Inflammatory macrophage treated with lipopolysaccharide for 4 hours (primary cell): ENCODE measurements at places on chromosomes 12 and 14.

DNA sequence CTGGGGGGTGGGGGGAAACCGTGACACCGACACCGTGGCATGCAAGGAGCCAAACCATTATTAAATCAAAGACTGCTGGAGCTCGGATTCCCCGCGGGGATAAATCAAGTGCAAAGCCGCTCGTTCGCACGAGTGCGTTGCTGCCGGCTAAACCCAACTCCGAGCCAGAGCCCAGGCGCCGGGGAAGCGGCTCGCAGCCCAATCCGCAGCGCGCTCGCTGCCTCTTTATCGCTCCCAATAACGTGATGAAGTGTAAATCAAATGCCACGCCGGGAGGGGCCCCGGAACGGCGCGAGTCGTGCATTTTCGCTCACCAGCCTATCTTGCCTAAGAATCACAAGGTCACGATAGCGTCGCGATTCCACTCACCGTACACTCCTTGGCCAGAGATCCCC lies 1.3 kb downstream of the MDGA2 start:
- DNase-seq = no peak

GRCh38 chr14:65332141-65332871 lies 80.2 kb upstream of the FUT8 start:
- peak; percentile 90 for DNase-seq

GRCh38 chr12:1916371-1917171 lies 1.9 kb downstream of the CACNA2D4 start:
- no peak for DNase-seq

DNA sequence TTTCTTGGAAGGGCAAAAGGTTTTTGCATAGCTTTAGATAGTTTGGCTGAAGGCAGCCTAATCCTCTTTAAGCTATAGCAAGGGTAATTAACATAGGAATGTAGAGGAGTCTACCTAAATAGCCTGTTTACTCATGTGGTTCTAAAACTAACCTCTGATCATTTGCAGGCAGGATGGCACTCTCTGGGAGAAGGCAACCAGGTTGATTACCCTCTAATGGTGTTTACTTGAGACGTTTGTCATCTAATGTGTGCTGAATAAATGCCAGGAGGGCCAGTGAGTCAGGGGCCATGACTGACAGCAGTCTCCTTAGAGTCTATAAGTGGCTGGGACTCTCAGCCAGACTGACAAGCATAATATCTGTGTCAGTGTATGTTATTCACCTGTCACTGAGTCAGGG lies 286.4 kb downstream of the PCNX1 start:
- DNase-seq = no peak

DNA sequence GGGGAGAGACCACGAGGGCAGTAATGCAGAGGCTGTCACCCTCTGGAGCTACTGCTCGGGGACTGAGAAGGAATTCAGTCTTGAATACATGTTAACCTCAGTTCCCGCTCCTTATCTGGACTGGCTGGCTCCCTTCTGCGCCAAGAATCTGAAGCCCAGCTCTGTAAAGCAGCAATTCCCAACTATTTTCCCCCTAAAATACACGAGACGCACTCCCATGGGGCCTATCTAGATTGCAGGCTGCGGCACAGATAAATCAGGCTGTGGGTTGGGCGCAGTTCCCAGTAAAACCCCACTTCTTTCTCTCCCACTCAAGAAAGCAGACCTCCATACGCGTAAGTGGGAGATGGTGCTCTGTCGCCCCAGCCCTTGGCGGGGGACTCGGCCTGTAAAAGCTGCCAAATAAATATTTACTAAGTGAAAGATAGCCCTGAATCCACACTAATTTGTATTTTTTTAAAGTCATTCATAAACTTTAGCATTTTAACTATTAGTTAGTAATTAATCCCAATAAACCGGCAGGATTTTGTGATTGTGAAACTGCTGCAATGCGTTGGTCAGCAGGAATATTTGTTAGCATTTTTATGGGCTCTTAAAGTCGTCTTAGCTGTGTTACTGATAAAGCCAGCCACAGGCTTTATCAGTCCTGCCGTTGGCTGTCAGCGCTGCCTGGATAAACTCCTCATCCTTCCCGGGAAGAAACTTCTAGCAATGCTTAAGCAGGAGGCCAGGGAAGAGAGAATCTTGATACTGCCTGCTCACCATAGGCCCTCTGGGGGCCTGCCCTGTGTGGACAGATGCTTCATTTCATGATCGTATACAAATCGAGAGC lies 17.8 kb downstream of the FBXL14 start:
- no peak for DNase-seq

DNA sequence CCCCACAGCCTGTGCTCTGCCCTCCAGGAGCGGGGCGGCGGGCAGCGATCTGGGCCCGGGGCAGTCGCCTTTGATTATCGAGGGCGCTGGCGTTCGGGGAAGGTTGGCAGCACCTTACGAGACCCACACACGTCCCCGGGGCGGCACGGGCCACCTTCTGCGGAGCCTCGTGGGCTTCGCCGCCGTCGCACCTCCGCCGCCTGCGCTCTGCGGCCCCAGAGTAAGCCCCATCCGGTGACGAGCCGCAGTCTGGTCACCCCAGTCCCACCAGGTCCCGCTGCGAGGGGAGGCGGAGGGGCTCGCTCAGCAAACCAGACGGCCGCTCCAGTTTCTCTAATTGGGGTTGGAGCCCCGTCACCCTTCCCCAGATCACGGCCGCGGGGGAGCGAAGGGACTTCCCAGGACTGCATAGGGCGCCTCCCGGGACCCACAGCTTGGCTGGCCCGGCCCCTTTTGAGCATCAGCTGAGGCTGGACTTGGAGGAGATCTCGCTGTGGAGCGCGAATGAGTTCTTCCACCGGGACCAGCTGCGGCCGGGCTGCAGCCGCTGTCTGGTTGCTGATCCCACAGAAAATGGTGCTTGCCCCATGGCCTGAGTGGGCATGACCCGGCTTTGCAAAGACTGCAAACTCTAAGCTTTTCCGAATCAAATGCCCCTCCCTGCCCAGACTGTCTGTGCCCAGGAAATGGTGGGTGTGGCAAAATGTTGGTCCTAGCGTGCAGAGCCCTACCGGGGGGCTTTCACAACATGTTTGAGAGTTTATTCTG lies 560 bp downstream of the LGALS3 start:
- peak; percentile 93 for DNase-seq

GRCh38 chr12:1542599-1542998 lies 51.8 kb downstream of the FBXL14 start:
- no peak for DNase-seq

DNA sequence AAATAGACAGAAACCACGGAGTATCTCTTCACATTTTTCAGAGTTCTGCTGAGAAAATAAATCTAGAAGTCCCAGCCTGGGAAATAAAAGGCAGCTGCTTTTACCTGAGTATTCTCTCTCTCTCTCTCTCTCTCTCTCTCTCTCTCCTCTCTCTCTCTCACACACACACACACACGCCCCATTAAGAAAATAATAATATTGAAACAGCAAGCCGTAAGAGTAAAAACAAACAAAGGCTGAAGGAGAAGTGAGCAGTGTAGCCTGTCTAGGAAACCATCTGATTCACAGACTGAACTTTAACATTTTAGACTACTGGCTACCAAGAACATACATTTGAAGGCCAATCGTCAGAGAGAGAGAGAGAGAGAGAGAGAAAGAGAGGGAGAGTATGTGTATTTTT lies 8.4 kb downstream of the PTHLH start:
- no peak for DNase-seq

- DNase-seq = no peak
Measured at GRCh38 chr12:63415357-63415756, 252.9 kb downstream of the DPY19L2 start.

- peak; percentile 16 for DNase-seq
Measured at GRCh38 chr12:111268738-111269572, 99.9 kb downstream of the PHETA1 start.

GRCh38 chr12:80632835-80633234 lies 74.6 kb upstream of the MYF6 start:
- DNase-seq = no peak

DNA sequence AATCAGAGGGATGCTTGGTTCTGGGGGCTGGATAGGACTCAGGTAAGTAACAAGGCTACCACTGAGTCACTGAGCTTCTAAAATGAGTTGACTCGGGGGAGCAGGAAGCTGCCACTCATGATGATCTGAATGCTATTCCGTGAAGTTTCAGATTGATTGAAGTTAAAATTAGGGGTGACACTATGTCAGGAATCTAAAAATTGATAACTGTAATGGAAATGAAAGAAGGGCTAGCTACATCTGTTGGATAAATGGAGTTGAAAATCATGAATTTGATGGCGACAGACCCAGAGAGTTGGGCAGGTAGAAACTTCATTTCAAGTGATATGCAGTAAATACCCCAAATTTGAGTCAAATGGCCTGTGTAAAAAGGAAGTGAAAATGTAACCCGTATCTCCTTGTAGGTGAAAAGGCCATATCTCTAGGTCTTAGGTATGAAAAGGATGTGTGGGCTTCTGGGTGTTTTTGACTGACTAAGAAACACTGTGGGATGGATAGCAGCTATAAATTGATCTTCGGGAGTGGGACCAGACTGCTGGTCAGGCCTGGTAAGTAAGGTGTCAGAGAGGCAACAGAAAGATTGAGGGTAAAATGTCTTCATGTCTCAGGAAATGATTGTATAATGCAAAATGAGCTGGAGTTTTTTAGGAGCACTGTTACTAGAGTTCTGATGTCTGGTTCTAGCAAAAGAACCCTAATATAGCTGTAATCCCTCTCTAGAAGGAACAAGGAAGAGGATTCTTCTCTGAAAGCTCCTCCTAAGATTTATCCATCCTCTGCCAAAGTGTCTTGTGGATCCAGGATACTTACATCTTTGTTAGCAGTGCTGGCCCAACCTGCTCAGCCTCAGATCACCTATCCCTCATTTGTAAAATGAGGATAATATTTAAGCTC lies 57.3 kb downstream of the DAD1 start:
- no peak for DNase-seq

GRCh38 chr12:6093764-6094163 lies 30.7 kb downstream of the VWF start:
- no peak for DNase-seq

- no peak for DNase-seq
Measured at GRCh38 chr12:53963434-53964314, 9.0 kb downstream of the HOXC12 start.

DNA sequence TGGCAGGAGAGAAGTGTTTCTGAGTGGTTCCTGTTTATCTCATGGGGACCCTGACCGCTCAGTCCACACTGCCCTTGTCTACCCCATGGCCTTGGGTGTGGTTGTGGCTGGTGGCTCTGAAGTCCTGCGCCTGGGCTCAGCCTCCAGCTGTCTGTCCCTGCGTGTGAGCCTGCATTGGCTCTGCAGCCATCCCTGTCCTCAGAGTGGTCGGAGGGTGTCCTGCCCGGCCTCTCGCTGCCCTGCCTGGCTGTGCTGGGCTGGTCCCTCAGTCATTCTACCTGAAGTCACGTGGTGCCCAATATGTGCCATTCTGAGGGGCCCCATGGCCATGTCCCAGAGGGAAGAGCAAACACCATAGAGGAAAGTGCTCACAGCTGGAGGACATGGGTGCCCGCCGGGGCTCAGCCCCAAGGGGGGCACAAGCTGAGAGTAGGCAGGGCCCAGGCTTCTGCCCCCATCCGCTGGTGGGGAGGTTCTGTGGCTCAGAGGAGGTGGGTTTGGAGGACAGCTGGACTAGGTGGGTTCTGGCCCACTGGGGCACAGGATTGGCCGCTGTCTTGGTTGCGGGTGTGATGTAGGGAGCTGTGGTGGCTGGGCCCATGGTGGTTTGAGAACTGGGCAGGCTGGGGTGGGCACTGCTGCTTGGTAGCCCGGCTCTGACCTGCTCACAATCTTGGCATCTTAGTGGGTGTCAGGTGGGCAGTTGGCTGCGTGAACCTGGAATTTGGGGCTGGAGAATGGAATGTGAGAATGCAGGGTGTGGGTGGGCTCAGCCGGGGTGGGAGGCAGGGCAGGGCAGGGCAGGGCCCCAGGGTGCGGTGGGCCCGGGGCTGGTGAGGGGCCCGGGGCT lies 11.6 kb downstream of the TEDC1 start:
- no peak for DNase-seq

- no peak for DNase-seq
Measured at GRCh38 chr12:11408096-11408495, 12.7 kb upstream of the PRB2 start.

DNA sequence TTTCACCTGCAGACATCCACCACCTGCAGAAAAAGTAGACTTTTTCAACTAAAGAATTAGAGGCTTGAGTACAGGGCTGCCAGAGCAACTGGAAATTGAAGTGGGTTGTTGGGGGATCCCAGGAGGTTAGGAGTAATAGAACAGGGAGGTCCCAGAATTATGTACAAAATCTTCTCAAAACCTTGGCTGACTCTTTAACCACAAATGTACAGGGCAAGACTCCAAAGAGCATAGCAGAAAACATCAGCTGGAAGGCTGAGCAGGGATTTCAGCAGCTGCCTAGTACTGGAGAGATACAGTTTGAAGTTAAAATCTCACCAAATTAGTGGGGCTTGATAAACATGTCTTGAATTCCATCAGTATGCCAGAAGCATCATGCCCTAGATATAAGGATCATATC lies 191.6 kb downstream of the CRADD start:
- DNase-seq = no peak

DNA sequence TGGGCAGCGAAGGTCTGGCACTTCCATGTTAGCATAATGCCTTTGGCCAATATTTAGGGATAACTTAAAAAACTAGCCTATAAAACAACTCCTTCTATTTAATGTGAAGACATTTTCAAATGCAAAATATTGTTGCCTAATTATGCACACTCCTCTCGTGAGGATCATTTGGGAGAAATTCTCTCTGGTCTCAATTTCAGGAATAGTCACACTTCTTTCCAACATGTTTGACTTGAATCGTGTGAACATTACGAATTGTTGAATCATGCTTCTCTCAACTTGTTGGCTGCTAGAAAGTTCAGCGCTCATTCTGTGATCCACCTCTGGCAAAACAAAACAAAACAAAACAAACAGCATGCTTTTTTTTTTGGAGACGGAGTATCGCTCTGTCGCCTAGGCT lies 313.2 kb downstream of the SEC23A start:
- DNase-seq = no peak

- no peak for DNase-seq
Measured at GRCh38 chr12:13425766-13426165, 229.2 kb downstream of the EMP1 start.

DNA sequence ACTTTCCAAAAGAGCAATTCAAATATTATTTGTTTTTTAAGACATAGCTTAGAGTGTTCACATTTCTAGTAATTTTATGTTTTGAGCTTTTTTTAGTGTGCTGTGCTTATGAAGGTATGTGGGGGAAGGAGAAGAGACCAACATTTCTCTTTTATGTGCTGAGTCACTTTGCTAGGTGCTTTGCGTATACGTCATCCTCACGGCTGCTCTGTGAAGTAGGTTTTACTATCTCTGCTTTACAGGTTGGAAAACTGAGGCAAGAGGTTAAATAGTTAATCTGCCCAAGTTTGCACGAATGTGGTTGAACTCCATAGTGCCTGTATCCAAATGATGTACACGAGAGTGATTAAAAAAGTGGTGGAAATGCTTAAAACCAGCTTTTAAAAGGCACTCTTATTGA lies 75.9 kb downstream of the AEBP2 start:
- DNase-seq = no peak

DNA sequence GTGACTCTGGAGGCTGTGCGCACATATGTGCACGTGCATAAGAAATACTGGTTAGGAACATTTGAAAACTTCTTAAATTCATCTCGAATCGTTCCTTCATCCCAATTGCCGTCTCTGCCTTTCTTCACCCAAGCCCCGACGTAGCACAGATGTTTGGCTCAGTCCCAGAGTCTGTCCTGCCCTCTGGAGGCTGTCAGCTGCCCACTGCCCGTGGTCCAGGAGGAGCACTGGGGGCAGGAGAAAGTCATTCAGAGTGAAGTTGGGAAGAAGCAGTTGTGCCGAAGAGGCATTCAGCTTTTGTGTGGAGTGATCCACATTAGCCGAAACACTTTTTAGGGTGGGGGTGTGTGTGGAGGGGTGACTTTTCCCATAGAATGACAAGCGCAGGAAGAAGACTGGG lies 124.9 kb downstream of the TSPAN9 start:
- no peak for DNase-seq
